Osteocyte (in vitro differentiated cells): ENCODE measurements at places on chromosomes 12 and 14.

DNA sequence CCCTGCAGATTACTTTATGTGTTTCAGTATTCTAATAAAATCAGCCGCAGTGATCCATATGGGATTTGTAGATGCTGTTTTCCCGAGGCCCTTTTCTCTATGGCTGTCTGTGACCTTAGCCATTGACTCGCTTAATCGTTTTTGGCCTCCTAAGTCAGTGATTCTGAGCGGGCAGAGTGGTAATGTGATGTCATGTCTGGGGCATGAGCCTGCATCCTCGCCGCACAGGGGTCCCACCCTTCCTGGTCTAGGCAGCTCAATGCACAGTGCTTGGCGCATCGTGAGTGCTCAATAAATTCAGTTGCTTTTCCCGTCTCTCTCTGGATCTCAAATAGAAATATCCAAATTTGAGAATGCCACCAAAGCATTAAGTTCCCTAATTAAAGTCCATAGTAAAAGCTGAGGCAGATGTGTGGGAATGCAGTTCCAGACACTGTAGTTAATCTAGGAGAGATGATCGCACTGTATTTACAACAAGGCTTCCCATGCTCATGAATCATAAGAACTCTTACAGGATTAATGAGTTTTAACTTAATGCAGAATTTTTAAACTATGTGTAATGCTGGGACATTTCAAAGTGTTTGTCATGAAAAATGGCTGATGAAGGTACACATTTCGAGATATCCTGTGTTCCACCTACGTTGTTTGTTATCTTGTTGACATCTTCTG, 29.3 kb downstream of the HMGA2 start:
- no peak for DNase-seq

- DNase-seq = no peak
Observed at GRCh38 chr14:37223947-37224474, 26.3 kb downstream of the MIPOL1 start.

- DNase-seq = no peak
Observed at GRCh38 chr12:11782914-11783420, 133.5 kb downstream of the ETV6 start.

DNA sequence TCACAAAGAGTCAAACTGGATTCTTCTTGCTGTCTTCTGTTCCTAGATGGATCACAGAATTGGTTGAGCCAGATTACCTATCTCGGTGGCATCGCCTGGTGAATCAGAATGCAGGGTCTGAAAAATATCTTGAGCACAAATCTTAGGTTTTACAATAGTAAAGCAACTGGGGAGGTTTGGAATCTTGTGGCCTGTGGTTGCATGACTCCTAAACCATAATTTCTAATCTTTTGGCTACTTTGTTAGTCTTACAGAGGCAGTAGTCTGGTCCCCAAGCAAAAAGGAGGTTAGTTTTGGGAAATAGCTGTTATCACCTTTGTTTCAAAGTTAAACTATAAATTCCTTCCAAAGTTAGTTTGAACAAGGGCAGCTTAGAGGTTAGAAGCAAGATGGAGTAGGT, 1488.5 kb upstream of the FLRT2 start:
- DNase-seq = no peak

DNA sequence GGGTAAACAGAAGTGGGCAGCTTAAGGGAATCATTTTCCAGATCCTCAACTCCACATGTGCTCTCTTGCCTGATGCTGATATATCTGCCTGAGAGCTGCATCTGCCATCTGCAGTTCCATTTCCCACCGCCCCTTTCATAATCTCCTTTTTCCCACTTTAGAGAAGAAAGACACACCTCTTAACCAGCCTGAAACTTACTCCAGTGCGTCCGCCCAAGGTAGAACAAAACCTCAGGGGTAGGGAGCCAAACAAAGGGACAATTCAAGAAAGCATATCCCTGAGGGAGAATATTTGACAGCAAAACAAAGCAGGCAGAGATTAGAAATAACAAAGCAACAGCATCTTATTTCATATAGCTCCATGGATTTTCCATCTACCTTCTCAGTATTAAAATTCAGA, 4.3 kb downstream of the MDM1 start:
- DNase-seq = no peak

GRCh38 chr14:101912841-101913240, 51.5 kb upstream of the DYNC1H1 start:
- DNase-seq = no peak
